ENCODE measurements at places on chromosomes 7 and 10. TPM values are rescaled to one million over a fixed set of nuclear protein-coding genes. Genes with fewer than 3 reads are reported as not detected.

Gene MUC3A
- 0.49 TPM for polyA plus RNA-seq

Gene STOX1
- polyA plus RNA-seq = 9.6 TPM

Gene ZNF853
- 15.2 TPM for polyA plus RNA-seq

Gene ITIH5
- polyA plus RNA-seq = 26.5 TPM

Gene NAT16
- 0.13 TPM for polyA plus RNA-seq

Gene FKBP6
- 0.42 TPM for polyA plus RNA-seq

Gene AIMP2
- polyA plus RNA-seq = 27.4 TPM

Gene WDR11
- polyA plus RNA-seq = 77.9 TPM

Gene TNKS2
- polyA plus RNA-seq = 54.0 TPM

Gene ANK3
- 154 TPM for polyA plus RNA-seq

Gene SRRM3
- 2.2 TPM for polyA plus RNA-seq

Gene AZGP1
- polyA plus RNA-seq = 47.6 TPM

Gene GNAT3
- not detected for polyA plus RNA-seq

Gene PNLIPRP2
- not detected for polyA plus RNA-seq

Gene ASZ1
- not detected for polyA plus RNA-seq

Gene TMEM213
- polyA plus RNA-seq = 48.3 TPM

Gene SGCE
- polyA plus RNA-seq = 103 TPM

Gene TAS2R41
- not detected for polyA plus RNA-seq

Gene VPS26A
- 81.2 TPM for polyA plus RNA-seq

Gene CWF19L1
- 27.9 TPM for polyA plus RNA-seq

Gene MLXIPL
- polyA plus RNA-seq = 5.1 TPM

Gene ZNF746
- polyA plus RNA-seq = 14.6 TPM
